ENCODE measurements at places on chromosomes 3 and 15.

GRCh38 chr15:73914145-73914544 lies 12.1 kb upstream of the LOXL1 start:
- no peak for DNase-seq

DNA sequence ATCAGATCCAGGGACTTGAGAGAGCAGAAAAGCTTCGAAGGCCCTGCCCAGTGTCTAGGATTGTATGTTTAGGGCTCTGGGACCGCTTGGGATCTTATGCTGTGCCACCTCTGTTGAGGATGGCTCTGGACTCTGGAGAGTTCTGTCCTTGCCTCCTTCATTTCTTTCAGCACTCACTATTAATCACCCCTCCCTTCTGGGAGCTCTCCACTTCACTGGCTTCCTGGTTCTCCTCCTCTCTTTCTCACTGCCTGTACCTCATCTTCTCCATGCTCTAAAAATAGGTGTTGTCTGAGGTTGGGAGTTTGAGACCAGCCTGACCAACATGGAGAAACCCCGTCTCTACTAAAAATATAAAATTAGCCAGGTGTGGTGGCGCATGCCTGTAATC lies 17.3 kb downstream of the MAPKBP1 start:
- DNase-seq: no peak

GRCh38 chr15:92833106-92833433 lies 67.1 kb upstream of the CHD2 start:
- DNase-seq: no peak

DNA sequence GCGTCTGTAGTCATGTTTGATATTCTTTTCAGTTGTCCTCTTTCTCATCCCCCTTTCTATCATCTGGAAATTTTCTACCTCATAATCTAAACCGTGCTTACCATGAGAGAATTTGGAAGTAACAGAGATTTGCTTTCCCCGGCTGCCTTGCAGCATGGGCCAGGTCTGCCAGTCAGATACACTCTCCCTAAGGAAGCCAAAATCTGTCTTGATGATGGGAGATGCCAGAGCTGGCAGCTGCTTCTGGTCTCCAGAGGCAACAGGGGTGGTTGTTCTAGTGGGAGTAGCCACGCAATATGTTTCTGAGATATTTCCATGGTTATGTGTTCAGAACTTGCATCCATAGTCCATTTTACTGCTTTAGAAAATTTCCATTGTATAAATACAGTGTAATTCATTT lies 218.9 kb upstream of the RORA start:
- DNase-seq: no peak

- DNase-seq: no peak
Measured at GRCh38 chr3:39519554-39520288, 52.2 kb downstream of the MOBP start.

- DNase-seq: no peak
Measured at GRCh38 chr15:98611808-98612207, 36.5 kb upstream of the IGF1R start.

GRCh38 chr3:67362686-67363085 lies 291.7 kb downstream of the SUCLG2 start:
- no peak for DNase-seq

GRCh38 chr3:40801284-40801741 lies 276.6 kb downstream of the ZNF621 start:
- DNase-seq: no peak

GRCh38 chr3:73192036-73192738 lies 130.7 kb downstream of the EBLN2 start:
- DNase-seq: no peak

DNA sequence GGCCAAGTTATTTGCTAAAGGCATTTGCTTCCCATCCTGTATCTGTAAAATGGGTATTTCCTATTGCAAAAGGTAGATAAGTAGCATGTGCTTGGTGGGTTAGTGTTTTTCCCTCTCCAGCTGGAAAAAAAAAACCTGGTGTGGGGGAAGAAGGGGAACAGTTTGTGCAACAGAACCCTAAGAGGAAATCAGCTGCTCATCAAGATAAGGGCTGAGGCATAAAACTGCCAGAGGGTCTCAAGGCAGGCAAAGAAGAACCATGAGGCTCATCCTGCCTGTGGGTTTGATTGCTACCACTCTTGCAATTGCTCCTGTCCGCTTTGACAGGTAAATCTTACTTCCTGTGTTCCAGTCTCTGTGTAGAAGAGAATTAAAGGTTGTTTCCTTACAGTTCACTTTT lies at the start of gene CPA3:
TSS of gene CPA3 (plus strand) at position 248 of the 400 bp plus-strand sequence. CDS start at position 260, 12 bp downstream.
- DNase-seq: no peak

DNA sequence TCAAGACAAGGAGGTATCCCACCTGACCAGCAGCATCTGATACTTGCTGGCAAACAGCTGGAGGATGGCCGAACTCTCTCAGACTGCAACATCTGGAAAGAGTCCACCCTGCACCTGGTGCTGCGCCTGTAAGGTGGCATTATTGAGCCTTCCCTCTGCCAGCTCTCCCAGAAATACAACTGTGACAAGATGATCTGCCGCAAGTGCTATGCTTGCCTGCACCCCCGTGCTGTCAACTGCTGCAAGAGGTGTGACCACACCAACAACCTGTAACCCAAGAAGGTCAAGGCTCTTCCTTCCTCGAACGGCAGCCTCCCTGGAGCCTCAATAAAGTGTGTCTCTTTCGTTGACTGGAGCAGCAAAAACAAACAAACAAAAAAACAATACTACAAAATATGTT lies 2.2 kb upstream of the SLC4A7 start:
- DNase-seq: no peak

GRCh38 chr3:4750306-4750968 lies 228.8 kb upstream of the BHLHE40 start:
- no peak for DNase-seq

GRCh38 chr3:29525254-29525881 lies 244.5 kb downstream of the RBMS3 start:
- DNase-seq: peak; percentile 65

DNA sequence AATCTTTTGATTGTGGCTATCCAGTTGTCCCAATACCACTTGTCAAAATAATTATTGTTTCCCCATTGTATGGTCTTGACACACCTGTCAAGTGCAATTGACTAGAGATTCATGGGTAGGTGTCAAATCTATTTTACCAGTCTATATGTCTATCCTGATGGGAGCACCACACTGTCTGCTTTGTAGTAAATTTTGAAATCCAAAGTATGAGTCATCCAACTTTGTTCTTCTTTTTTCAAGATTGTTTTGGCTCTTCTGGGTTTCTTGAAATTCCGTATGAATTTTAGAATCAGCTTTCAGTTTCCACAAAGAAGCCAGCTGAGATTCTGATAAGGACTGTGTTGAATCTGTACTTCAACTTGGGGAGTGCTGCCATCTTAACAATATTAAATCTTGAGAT lies 71.9 kb downstream of the CSNK1G1 start:
- no peak for DNase-seq

DNA sequence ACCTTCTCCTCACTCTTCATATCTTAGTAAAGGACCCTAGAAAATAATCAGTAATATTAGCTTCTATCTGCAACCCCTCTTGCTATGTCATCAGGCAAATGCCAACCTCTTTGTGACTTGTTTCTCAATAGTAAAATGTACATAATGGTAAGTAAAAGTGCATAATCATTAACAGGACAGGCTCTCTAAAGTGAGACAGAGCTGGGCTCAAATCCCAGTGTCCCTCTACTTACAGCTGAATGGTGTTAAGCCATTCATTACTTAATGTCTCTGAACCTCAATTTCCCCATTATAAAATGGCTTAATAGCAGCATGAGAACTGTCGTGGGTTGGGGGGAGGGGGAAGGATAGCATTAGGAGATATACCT lies 62.6 kb upstream of the ATP11B start:
- DNase-seq: no peak

- no peak for DNase-seq
Measured at GRCh38 chr15:38636597-38636996, 72.0 kb upstream of the RASGRP1 start.

DNA sequence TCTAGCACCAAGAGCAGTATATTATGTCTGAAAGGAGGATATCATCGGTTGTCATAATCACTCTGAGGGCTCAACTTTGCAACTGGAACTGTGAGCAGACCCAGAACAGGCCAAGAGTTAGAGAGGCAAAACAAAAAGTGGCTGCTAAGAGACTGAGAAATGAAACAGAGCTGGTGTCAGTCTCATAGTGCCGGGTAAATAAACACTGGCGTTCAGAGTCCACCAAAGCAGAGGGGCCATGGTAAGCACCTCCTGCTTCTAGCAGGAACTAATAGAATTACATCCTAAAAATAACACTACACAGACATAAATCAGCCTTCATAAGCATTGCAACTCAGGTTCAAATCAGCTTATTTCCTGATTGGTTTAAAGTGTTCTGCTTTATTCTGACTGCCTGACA lies 10.3 kb upstream of the IL12A start:
- no peak for DNase-seq

DNA sequence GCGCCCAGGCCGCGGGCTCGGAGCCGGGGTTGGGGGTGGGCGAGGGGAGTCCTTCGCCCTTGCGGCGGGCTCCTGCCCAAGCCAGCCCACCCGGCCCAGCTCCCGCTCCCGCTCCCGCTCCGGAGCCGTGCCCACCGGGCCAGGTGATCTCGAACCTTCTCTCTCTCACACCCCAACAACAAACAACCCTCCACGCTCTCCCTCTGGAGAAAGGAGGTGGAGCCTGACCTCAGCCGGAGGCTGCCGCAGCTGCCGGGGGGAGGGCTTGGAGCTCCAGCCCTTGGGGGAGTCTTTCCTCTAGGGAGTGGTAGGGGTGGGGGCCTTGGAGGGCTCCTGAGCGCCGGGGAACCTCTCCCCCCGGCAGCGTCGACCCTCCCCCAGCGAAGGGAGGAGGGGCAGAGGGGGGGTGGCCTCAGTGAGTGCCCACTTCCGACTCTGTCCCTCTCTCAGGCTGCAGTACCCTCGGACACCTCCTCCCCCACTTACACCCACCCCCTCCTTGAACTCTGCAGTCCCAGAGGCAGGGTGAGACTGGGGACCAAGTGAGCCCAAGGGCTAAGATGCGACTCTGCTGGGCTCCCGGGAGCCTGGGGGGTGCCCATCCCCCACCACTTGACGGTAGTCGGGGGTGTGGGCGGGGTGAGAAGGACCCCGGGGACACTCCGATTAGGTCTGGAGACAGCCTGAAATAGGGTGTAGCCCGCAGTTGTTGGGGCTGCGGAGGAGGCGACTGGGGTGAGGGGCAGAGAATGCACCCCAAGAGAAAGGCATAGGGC lies 4.4 kb upstream of the BAHD1 start:
- no peak for DNase-seq

DNA sequence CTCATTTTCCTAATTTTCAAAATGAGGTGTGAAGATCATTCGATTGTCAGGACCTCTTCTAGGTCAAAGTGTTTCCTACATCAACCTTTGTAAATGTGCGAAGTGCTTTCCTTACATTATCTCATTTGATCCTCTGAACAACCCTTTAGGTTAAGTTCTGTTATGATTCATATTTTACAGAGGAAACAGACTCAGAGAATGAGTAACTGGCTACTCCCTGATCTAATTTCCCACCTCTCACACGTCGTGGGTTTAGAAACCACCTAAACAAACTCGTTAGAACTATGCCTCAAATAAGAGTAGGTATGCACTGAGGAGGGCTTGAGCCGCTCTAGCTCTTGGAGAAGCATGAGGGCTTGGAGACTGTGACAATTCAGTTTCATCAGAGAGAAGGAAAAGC lies 148.6 kb downstream of the CD47 start:
- no peak for DNase-seq

- no peak for DNase-seq
Measured at GRCh38 chr15:90035095-90035839, 34.1 kb downstream of the ZNF710 start.

DNA sequence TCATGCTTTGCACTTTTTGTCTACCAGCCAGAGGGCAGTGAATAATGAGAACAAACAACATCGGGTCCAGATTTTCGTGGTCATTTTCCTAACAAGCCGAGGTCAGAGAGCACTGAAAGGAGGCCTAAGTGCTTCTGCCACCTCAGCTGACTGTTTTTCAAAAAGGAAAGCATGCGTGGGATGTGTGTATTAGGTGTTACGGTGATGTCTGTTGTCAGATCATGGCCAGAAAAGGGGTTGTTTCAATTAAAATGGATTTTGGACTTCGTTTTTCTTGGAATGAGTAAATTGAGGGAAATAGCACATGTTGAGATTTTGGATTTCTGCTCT lies 99.5 kb downstream of the APBA2 start:
- DNase-seq: no peak

DNA sequence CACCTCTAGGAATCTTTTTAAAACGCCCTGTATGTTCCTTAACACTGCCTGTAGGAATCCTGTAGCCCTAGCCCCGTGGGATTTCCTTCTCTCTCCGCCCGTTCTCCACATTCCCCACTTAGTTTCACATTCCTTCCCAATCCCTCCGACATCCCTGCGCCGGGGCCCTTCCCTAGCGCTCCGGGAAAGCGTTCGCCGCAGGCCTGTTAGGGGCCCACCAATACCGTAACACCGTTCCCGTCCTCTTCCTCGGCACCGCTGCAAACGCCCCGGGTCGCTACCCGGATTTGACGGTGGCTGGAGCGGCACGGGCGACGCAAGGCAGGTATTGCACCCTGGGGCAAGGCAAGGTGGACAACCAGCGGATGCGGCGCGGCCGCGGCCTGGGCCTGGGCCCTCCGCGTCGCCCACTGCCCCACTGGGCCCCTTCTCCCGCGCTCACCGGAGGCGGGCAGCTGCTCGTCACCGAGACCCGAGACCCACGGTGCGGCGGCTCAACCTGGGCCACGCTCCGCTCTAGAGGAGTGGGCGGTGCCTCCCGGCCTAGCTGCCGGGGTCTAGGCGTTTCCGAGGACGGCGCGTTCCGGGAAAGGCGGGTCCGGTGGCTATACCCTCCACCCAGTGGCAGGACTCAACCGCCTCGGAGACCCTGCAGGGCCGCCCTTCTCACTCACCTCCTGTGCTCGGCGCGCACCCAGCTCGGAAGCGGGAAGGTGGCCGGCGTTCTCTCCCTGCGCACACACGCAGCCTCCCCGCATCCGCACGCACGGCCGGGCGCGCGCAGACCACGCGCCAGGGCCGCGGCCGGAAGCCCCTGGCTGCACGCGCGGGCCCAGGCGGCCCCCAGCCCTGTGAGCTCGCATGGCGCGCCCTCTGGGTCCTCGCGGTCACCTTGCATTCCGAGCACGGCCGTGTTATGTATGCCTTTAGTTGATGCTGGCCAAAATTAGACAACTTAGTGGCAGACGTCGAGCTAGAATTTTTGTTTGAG lies at the start of gene B3GALNT1:
TSS of gene B3GALNT1 (minus strand) at position 789 of the 991 bp plus-strand sequence. CDS start 18,595 bp downstream, outside the sequence.
- no peak for DNase-seq

GRCh38 chr3:66931291-66931690 lies 66.8 kb upstream of the KBTBD8 start:
- no peak for DNase-seq

GRCh38 chr15:84625123-84625522 lies 24.3 kb downstream of the ZSCAN2 start:
- no peak for DNase-seq

DNA sequence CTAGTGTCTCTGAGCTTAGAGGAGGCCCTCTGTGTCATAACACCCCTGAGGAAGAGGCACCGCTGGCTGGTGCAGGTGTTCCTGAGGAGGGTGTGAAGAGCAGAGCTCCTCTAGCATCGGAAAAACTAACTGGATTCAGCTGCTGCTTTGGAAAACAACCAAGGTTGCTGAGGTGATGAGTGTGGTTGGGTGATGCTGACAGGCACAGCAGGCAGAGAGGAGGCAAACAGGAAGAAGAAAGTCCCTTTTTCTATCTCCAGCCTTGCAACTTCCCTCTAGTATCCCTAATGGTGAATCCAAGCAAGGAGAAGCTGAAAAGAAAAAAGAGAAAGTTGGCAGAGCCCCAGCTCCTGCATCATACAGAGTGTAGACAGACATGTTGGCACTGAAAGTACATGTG lies 3.8 kb upstream of the OR4F15 start:
- no peak for DNase-seq

- DNase-seq: no peak
Measured at GRCh38 chr3:193016437-193016901, 98.8 kb upstream of the MB21D2 start.

- no peak for DNase-seq
Measured at GRCh38 chr15:93469994-93470393, 381.0 kb upstream of the RGMA start.
